ENCODE measurements at places on chromosomes 7 and 10.
A peak's percentile ranks its signal among the peaks of the same experiment; 100 is the strongest.

GRCh38 chr7:39130274-39130673 lies 152.6 kb downstream of the POU6F2 start:
- no peak for DNase-seq

DNA sequence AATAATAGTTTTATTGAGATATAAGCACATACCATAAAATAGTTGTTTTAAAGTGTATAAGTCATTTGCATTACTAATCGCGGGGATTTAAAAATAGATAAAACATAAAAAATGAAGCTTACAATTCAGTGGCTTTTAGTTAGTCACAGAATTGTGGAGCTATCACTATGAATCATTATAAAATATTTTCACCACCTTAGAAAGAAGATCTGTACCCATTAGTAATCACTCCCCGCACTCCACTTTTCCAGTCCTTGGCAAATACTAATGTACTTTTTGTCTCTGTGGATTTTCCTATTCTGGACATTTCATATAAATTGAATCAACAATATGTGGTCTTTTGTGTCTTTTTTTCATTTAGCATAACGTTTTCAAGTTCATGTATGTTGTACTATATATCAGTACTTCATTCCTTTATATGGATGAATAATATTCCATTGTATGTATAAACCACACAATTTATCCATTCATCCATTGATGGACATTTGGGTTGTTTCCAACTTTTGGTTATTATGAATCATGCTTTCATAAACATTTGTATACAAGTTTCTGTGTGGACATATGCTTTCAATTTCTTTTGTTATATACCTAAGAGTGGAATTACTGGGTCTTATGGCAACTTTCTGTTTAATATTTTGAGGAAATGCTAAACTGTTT lies 162.5 kb downstream of the MAGI2 start:
- DNase-seq = no peak

- DNase-seq = no peak
Measured at GRCh38 chr10:110616493-110617033, 27.6 kb upstream of the RBM20 start.

- DNase-seq = no peak
Measured at GRCh38 chr10:114703377-114704107, 45.5 kb upstream of the ABLIM1 start.

GRCh38 chr10:3811291-3811870 lies 26.4 kb upstream of the KLF6 start:
- DNase-seq = no peak

- DNase-seq = no peak
Measured at GRCh38 chr7:105975770-105976417, 12.8 kb downstream of the CDHR3 start.

GRCh38 chr10:68864611-68865010 lies 36.5 kb upstream of the DDX50 start:
- no peak for DNase-seq

DNA sequence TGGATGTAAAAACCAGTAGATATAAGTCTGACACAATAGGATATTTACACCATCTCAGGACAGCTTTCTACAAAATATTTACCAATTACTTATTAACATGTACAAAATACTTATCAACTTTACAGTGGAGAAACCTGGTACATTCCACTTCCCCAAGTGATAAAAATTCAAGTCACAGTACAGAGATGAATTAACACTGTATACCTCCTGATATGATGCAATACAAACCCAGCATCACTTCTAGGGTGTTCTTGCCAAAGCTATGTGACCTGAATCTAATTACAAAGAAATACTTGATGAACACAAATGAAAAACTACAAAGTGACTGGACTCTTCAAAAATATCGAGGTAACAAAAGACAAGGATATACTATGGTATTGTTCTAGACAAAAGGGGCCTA lies 156.4 kb upstream of the FGFR2 start:
- DNase-seq = no peak

GRCh38 chr7:97851683-97852082 lies 20.5 kb downstream of the ASNS start:
- DNase-seq = no peak

- no peak for DNase-seq
Measured at GRCh38 chr7:49324707-49325106, 400.4 kb downstream of the CDC14C start.

DNA sequence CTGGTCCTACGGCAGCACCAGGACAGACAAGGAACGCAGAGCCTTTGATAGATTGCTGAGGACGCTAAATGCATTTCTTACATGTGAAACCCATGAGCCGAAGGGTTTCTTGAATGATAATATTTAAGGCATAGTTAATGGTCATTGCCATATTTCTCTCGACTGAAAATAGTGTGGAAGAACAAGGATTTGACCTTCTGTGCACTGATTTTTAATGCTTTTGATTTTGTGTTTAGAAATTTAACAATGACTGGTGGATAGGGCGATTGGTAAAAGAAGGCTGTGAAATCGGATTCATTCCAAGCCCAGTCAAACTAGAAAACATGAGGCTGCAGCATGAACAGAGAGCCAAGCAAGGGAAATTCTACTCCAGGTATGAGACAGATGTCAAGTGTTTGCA lies 150.8 kb downstream of the NSUN6 start:
- no peak for DNase-seq

- no peak for DNase-seq
Measured at GRCh38 chr10:122279725-122280141, 8.6 kb downstream of the BTBD16 start.

DNA sequence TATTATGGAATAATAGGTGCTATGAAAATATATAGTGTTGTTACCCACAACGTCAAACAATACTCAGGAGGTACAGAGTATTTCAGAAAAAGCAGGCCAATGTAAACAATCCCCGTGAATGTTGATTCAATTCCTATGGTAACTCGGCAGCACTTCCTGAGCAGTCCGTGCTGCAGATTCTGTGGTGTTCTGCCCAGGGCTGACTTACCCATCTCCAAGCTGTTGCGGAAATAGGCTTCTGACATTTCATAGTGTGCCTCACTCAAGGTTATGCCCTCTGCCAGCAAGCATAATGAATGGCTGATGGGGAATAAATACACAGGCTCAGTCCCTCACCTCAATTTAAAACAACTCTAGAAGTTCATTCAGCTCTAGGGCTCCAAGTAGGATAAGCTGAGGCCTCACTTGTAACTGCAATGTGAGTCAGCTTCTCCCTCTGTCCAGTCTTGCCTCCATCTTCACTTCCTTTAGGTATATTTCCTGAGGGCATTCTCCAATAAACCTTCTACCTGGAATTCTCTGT lies 177.6 kb downstream of the GNAI1 start:
- DNase-seq = no peak

DNA sequence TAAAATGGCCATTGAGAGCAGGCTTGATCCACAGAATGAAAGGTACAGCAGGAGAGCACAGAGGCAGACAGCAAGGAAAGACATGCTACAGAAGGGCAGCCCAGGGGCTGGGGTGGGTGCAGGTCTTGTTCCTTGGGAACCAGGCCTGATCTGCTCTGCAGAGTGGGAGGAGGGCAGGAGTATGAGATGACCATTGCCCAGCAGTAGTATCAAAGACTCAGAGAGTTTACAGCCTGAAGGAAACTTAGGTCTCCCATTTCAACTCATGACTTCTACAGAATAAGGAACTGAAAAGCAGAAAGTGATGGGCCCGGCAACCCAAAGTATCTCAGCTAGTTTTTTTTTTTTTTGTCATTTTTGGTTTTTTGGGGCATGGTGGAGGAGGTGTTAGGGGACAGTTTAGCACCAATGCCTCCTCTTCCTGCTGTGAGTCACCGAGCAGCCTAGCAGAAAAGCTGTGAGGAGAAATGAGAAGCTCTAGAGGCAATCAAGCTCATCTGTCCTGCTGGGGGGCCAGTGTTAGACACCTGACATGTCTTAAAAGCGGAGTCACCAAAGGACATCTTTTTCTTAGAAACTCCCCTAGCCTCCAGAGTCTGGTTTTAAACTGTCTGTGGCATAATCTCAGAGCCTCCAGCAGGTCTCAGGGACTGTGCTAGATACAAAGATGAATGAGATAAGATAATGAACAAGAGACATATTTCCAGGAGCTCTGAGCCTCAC lies 34.3 kb upstream of the HERPUD2 start:
- no peak for DNase-seq

DNA sequence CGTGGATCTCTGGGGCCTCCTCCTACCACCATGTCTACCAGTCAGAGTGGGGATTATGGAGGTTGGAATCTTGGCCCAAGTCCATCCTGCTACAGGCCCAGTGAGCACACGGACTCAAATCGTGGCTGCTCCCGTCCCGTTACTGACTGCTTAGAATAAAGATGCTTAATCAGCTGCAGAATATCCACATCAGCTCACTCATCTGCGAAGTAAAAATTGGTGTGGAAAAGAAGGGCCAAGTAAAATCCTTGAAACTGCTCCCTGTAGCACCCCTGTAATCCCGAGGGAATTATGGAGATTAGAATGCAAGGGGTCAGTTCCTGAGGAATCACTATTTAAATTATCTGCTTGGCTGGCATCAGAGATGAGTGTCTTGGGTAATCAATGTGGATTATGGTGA lies 13.0 kb upstream of the HTR5A start:
- DNase-seq = no peak

- DNase-seq = no peak
Measured at GRCh38 chr10:43295436-43295835, 28.6 kb upstream of the RASGEF1A start.

DNA sequence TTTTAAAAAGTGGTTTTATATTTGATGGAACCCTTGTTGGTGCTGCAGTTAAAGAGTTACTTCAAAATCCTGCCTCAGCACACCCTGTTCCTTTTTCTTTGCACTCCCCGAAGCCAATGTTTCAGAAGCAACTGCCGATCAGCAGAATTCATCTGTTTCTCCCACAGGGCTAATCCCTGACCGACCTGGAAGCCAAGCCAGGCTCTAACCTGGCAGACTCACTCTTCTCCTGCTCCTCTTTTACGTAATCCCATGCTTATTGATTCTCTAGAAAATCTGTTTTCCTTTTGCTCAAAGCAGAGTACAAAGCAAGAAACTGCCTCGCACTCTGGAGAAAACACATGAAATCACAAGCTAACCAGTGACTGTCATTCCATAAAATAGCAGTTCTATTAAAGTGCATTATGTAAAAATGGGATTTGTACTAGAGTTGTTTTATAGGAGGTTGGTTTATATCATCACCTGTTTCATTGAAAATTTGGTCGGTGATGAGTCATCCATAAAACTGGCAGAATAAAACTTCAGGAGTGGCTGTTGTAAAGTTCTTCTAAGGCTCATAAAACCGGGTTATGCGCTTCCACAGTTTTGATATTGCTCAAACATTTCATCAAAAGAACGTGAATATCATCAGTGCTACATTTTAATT lies 99.9 kb downstream of the CNTNAP2 start:
- no peak for DNase-seq

- DNase-seq = no peak
Measured at GRCh38 chr10:75982611-75983369, 551.4 kb downstream of the LRMDA start.

DNA sequence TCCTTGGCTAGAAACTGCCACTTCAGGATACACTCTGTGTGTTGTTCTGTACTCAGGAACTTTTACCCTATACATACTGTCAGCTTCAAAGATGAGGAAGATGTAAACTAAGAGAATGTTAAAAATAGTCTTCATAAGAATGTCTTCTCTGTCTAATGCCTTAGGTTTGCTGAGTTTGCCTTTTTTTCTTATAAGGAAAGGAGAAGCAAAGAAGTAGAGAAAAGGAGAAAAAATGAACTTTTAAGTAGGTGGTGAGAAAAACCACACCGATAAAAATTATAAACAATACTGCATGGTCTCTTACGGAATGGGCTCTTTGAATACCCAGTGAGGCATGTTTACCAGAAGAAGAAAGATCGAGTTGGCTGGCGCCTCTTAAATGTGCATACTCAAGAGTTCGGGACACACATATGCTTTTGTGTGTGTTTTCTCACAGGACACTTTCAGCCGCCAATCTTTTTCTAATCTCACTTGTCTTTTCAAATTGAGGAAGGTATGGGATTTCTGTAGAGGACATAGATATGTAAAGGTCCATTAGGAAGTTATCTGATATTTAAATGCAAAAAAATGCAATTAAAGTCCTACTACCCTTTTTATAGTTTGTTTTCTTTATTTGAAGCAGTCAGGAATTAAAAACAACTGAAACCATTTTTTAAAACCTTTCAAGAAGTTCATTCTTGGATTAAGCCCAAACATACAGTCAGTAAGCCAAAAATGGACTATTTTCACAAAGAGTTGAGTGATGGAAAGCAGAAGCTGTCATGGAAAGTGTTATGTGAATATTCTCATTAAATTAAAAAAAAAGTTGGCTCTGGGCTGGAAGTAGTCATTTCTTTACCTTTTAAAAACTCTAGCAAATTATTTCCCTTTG lies 100.6 kb upstream of the MDFIC start:
- DNase-seq = no peak

DNA sequence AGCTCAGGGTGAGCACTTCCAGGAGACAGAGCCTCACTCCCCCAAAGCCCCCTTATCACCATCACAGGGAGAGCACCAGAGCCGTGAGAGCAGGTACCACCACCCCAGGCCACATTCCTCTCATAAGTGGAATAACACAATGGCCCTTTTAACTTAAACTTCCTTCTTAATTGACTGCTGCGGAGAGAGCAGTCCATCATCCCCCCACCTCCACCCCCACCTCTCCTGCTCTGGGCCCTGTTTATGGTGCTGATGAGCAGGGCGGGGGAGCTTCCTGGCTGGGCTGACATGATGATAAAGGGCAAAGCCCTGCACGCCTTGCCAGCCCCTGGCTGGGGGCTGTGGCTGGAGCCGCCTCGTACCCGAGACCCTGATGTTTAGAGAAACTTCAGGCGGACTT lies 81.4 kb upstream of the PODXL start:
- peak; percentile 11 for DNase-seq

GRCh38 chr7:29486191-29486700 lies 77.4 kb upstream of the PRR15 start:
- DNase-seq = no peak

DNA sequence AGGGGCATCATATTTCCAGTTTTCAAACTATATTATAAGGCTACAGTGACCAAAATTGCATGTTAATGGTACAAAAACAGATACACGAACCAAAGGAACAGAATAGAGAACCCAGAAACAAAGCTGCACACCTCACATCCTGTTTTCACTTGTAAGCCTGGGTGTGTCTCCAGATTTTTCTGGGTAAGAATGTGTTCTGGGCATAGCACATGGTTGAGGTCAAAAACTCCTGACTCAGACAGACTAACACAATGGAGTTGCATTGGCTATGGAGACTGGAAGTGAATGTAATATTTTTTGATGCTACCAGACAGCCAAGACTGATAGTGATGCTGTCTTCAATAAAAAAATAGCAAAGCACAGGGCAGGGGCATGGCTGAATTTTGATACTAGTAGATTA lies 1175.2 kb downstream of the NXPH1 start:
- DNase-seq = no peak

GRCh38 chr7:142767861-142768260 lies 2.9 kb upstream of the PRSS2 start:
- no peak for DNase-seq

GRCh38 chr10:51117794-51118193 lies 43.5 kb downstream of the PRKG1 start:
- no peak for DNase-seq

DNA sequence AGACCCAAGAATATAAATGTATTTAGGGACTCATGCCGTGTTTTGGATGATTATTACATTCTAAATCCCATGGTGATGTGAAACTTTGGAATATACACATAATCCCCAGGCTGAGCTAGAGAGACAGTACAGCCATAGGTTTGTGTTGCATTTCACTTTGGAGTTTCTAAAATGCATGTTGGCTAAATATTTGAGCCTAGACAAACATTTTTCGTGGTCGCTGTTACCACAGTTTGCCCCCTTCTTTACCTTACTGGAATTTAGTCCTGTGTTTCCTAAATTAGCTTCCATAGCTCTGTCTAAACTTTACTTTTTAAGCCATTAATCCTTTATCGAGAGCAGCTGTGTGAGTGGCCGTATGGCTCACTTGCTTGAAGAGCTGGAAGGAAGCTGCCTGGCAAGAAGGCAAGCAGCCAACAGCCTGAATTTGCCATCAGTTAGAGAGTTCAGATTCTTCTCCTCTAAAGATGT lies 192.0 kb downstream of the BICC1 start:
- DNase-seq = no peak

Measured in Right ventricle myocardium inferior (tissue), 1 donor.